ENCODE measurements at places on chromosomes 7 and 10. TPM values are rescaled to one million over a fixed set of nuclear protein-coding genes. Genes with fewer than 3 reads are reported as not detected.

Gene PDE6C
- not detected for total RNA-seq

Gene STMP1
- 18.4 TPM for total RNA-seq

Gene IFT22
- total RNA-seq: 33.4 TPM

DNA sequence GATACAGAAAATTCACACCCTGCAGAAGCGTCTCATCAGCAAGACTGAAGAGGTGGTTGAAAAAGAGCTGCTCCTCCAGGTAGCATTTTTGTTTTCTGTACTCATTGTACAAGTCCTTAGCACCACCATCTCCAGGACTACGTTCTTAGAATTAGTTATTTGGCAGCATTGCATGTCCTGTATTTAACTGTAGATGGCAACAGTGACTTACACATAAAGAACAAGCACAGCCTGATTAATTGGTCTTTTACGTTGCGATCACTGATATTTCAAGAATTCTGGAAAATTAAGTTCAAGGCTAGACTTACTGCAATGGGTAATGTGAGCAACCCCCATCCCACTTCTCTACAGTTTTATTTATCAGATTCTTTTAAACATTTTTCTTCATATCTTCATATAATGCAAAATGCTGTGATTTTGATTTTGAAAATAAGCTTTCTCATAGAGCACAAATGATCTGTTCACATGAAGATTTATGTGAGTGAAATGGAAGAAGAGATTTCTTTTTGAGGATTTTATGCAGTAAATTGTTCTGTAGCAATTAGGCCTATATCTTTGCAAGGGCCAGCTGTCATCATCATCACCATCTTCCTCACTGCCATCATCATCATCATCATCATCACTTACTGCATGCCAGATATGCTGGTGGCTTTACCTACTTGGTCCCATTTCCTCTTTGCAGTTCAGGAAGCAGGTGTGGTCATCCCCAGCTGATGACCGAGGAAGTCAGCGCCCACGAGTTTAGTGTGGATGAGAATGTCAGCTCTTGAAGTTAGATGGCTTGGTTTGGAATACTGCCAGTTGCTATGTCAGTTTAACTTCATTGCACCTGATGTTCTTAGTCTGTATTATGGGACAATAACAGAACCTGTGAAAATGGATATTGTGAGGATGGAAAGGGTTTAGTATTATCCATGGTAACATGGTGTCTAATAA is 53.4 kb downstream of the CFAP58 start:
- H3K4me1 ChIP-seq: no peaks in the 10 kb centered on the region
- no peak overlapping the region for H3K27ac ChIP-seq
- no peaks in the 10 kb centered on the region for H3K27me3 ChIP-seq
- DNase-seq: no peak

DNA sequence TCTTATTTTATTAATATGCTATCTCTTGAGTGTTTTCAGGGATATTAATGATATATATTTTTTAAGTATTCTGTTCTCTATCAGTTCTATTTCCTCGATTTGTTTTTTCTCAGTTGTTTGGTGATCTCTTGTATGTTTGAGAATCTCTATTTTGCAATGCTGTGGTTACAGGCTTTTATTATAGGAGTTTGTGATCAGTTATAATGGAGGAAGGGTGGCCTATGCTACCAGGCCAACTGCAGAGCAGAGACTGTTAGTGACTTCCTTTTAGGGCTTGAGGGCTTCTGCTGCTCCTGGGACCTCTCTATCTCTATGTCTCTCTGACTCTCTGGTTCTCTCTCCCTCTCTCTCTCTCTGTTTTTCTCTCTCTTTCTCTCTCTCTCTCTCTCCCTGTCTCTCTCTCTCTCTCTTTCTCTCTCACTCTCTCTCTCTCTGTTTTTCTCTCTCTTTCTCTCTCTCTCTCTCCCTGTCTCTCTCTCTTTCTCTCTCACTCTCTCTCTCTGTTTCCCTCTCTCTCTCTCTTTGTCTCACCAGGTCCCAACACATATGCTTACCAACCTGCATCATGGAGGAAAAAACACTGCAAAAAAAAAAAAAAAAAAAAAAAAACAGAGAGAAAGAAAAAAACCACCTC is 69.4 kb upstream of the CAV2 start:
- H3K4me1 ChIP-seq: no peaks in the 10 kb centered on the region
- no peak overlapping the region for H3K4me3 ChIP-seq
- H3K27me3 ChIP-seq: no peaks in the 10 kb centered on the region
- H3K27ac ChIP-seq: no peak overlapping the region
- no peak for DNase-seq
- no peaks in the 10 kb centered on the region for H3K36me3 ChIP-seq

DNA sequence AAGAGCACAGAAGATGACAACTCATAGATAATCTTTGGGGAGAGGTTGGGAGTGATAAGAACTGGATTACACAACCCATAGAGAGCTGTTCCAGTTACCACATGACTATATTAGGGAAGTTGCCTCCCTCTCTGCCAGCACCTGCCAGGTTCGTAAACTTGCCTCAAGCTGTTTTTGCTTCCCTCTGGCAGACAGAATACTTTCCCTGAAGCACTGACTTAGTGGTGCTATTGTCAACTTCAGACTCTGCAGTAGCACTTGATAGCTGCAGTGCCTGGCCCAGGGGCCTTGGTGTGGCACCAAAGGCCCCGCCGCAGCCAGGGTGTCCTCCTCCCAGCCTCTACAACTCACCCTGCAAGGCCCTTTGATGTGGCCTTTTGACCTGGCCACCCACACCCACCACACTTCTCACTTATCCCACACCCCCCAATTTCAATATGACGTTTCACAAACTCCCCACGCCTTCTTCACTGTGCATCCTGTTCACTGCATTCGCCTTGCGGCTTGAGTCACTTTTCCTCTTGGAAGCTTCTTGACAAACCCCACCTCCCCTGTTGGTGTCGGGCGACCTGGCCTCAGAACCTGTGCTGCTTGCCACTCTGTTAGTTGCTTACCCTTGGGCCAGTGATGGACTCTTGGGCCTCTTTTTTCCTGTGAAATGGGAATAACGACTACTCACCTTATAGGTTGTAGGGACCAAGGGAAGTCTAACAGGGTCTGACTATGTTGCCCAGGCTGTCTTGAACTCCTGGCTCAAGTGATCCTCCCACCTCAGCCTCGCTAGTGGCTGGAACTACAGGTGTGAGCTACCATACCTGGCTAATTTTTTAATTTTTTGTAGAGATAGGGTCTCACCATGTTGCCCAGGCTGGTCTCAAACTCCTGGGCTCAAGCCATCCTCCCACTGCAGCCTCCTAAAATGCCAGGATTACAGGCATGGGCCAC is 50.2 kb upstream of the PODXL start:
- peak overlapping the region; percentile 48 for H3K27ac ChIP-seq
- DNase-seq: no peak
- H3K36me3 ChIP-seq: no peaks in the 10 kb centered on the region
- no peaks in the 10 kb centered on the region for H3K27me3 ChIP-seq

DNA sequence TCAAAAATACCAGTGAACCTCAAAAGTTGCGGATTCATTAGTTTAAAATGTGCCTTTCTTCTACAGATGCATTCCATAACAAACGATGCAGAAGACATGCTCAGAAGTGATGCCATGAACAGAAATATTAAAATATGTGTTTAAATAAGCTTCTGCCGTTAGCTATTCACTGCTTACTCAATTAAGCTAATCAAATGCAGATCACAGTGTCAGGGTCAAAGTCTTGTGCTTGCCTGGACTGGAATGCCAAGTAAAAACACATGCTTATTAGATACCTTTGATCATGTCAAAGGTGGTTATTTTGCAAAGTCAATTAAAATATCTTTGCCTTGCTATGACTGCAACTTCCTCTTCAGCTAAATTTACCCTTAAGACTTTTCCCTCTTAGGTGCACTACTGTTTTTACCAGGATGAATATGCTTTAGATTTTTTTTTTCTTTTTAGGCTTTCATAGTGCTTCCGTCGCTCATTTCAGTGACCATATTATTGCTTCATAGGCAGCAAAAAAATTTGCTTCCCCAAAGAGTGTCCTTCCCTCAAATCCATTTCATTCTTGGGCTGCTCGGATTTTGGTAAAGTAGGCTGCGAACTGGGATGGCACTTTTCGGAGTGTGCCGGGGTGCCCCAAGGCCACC is 905 bp downstream of the ASB13 start:
- peaks cover 9% of the 10 kb centered on the region for H3K4me1 ChIP-seq
- no peak for DNase-seq
- peak overlapping the region; percentile 97 for H3K4me3 ChIP-seq
- peak overlapping the region; percentile 90 for H3K27ac ChIP-seq
- no peaks in the 10 kb centered on the region for H3K27me3 ChIP-seq

DNA sequence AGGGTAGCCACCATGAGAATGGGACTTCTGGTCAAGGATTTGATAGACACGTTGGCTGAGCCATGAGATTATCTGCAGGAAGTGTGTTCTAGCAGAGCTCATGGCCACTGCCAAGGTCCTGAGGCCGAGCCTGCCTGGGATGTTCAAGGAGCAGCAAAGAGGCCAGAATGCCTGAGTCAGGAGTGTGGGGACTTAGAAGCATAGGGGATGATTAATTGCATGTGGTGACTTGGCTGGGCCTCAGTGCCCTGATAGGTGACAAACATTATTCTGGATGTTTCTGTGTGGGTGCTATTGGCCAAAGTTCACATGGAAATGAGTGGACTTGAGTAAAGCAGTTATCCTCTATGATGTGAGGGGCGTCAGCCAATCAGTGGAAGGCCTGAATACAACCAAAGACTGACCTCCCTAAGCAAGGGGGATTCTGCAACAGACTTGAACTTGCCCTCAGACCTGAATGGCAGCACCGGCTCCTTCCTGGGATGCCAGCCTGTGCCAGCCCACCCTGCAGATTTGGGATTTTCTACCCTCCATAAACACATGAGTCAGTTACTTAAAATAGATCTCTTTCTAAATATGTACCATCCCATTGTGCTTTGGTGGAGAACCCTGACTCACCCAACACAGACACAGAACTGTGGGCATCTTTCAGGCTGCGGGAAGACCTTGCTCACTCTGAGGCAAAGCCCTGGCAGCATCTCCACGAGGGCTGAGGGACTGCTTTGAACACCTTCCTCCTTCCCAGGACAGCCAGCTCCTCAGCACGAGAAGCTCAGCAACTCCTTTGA is 363.9 kb upstream of the MGMT start:
- no peaks in the 10 kb centered on the region for H3K4me1 ChIP-seq
- no peak overlapping the region for H3K4me3 ChIP-seq
- H3K27ac ChIP-seq: no peak overlapping the region
- no peaks in the 10 kb centered on the region for H3K27me3 ChIP-seq

- H3K4me1 ChIP-seq: no peaks in the 10 kb centered on the region
- no peak overlapping the region for H3K27ac ChIP-seq
- no peak for DNase-seq
- H3K4me3 ChIP-seq: no peak overlapping the region
Measured at GRCh38 chr10:67802767-67803538, 35.0 kb downstream of the DNAJC12 start.
